ENCODE measurements at places on chromosomes 4 and X.

- no peak for DNase-seq
- H3K27me3 ChIP-seq = peaks cover 16% of the 10 kb centered on the region
- no peak overlapping the region for H3K27ac ChIP-seq
- no peak overlapping the region for H3K4me3 ChIP-seq
- peaks cover 2% of the 10 kb centered on the region for H3K4me1 ChIP-seq
These were observed 178.7 kb downstream of the DCTD start for GRCh38 chr4:182738283-182739047.

GRCh38 chrX:136421338-136421737 lies 66.4 kb upstream of the BRS3 start:
- no peak overlapping the region for H3K4me3 ChIP-seq
- no peaks in the 10 kb centered on the region for H3K36me3 ChIP-seq
- no peak for DNase-seq
- H3K27ac ChIP-seq = no peak overlapping the region
- H3K27me3 ChIP-seq = no peaks in the 10 kb centered on the region
- H3K4me1 ChIP-seq = no peaks in the 10 kb centered on the region

DNA sequence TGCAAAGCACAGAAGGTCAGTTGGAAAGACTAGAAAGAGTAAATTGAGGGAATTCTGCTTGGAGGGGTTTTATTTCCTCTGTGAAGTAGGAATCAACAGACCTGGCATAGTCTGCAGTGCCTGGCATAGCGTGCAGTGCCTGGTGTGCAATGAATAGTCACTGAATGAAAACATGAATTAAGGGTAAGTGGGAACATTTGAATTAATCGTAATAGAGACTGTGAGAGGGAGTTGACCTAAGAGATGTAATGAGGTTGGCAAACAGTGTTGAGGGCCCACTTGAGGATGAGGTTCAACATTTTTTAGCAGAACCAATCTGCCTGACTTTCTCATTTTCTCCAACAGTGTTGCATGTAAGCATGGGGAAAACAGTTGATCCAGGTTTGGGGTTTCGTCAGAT lies 377.2 kb upstream of the FTHL17 start:
- no peaks in the 10 kb centered on the region for H3K36me3 ChIP-seq
- DNase-seq = no peak
- H3K4me3 ChIP-seq = no peak overlapping the region
- no peak overlapping the region for H3K27ac ChIP-seq

DNA sequence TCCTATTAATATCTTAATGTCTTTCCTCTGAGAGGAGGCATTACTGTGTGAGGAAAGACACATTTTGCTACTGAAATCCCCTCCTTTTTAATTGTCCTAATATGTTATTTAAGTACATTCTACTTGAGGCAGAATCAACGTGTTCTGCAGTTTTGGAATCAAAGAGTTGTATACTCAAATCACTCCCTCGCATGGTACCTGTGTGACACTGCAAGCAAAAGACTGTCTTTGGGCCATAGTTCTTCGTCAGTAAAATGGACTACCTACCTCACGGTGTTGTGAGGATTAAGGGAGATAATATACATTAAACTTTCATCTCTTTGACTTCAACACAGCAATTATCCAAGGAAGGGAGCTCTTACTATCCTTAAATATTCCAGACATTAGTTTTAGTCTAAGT lies 61.5 kb downstream of the TIGD2 start:
- no peak for DNase-seq
- peaks cover 7% of the 10 kb centered on the region for H3K4me1 ChIP-seq

DNA sequence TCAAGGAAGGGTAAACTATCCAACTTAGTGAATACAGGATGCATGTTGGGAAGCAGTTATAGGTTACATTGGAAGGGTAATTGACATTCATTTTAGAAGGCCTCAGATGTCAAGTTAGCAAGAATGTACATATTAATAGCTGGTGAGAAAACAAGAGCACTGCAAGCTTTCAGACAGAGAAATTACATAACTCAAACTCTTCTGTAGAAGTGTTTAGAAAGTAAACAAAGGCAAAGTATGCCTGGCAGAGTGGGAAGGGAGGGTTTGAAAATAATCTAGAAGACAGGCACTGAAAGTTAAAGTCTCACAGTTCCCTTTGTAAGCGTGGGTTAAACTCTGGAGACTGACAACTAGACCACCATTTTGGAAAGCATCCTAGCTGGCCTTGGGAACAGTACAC lies 406.2 kb downstream of the ANKRD50 start:
- no peak overlapping the region for H3K27ac ChIP-seq
- no peaks in the 10 kb centered on the region for H3K36me3 ChIP-seq
- no peak overlapping the region for H3K4me3 ChIP-seq
- peaks cover 9% of the 10 kb centered on the region for H3K27me3 ChIP-seq
- no peak for DNase-seq
- no peaks in the 10 kb centered on the region for H3K4me1 ChIP-seq
